Naive thymus-derived CD4-positive, alpha-beta T cell (primary cell): ENCODE measurements at places on chromosomes 6 and 20.

DNA sequence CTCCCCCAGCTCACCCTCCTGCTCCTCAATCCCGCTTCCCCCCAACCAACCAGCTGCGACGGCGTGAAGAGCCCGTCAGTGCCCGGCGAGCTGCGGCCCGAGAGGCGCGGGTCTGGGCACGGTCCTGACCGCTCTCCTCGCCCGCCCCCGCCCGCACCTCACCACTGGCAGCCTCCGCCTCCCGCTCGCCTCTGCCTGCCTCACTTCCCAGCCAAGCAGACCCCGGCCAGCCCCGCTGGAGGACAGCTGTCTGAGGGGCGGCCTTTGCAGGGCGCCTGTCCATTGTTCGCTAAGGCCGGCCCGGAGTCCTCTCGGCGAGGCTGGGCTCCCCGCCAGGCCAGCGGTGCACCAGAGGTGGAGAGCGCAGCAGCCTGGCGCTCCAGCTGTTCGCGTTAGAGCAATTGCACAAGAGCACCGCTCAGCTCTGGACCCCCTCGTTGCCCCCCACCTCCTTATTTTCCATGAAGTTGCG is 1.3 kb downstream of the SOBP start:
- DNase-seq = peak; percentile 1

DNA sequence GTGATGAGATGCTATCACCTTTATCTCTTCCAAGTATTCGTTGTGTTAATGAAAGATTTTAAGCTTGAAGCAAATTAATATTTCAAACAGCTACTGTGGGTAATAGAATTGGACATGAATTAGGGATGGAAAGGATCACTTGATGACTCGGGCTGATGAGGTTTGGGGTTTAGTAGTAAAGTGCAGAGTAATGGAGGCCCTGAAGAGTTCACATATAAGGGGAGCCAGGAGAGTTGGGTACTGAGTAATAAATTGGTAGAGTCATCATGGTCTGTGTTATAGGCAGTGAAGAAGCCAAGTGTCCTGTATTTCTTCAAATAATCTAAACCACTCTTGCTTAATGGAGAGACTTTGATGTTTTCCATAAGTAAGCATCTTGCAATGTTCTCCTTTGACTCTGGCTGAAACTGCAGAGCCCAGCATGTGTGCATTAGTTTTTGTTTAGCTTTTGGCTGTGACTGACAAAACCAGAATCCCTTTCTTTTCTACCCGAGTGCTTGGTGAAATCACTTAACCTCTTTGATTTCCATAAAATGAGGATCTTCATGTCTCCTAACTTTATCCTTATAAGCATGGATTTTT is 57.6 kb downstream of the L3MBTL3 start:
- no peak for DNase-seq

DNA sequence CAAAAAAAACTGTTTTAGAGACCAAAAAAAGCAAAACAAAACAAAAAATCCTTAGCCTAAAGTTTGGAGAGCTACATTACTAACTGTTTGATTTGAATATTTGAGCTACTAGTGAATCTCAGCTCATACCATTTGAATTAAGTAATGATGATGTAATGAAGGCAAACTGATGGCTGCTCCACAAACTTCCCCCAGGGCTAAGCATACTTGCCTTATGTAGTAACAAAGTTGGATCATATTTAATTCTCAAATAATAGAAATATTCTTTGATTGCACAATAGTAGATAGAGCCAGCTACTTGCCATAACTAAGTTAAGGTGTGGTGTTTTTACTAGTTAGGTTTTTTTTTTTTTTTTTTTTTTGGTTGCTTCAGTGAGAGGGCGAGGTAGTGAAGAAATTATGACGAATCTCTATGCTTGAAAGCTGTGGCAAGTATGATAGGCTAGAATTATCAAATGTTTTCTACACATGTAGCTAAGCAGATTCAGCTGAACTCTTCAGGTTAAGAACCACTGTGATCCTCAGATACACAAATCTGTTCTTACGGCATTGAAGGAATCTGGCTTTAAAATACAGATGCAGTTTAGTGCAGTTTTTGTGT is 2.9 kb downstream of the RAB32 start:
- DNase-seq = no peak

- no peak for DNase-seq
Measured at GRCh38 chr20:17189976-17190695, 36.7 kb upstream of the PCSK2 start.

GRCh38 chr6:41199552-41200246 is 1.2 kb downstream of the TREML2 start:
- DNase-seq = no peak

GRCh38 chr20:33675136-33675959 is 1.1 kb upstream of the NECAB3 start:
- no peak for DNase-seq

DNA sequence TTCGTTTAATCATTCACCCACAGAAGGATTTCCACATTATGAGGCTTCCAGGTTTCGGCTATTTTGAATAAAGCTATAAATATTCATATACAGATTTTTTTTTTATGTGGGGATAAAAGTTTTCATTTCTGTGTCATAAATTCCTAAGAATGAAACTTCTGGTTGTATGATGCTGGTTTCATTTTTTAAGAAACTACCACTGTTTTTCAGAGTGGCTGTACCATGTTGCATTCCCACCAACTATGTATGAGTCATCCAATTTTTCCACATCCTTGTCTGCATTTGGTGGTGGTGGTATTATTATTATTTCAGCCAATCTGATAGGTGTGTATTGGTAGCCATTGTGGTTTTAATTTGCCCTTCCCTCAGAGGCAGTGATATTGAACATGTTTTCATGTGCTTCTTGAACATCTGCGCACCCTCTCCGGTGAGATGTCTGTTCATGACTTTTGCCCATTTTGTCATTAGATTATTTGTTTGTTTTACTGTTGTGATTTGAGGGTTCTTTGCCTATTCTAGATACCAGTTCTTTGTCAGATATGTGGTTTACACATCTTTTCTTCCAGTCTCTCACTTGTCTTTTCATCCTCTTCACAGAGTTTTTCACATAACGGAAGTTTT is 75.5 kb downstream of the DOK5 start:
- no peak for DNase-seq

GRCh38 chr6:155303361-155303870 is 10.9 kb downstream of the TFB1M start:
- DNase-seq = no peak

GRCh38 chr20:40230486-40230885 is 458.6 kb downstream of the MAFB start:
- DNase-seq = no peak

DNA sequence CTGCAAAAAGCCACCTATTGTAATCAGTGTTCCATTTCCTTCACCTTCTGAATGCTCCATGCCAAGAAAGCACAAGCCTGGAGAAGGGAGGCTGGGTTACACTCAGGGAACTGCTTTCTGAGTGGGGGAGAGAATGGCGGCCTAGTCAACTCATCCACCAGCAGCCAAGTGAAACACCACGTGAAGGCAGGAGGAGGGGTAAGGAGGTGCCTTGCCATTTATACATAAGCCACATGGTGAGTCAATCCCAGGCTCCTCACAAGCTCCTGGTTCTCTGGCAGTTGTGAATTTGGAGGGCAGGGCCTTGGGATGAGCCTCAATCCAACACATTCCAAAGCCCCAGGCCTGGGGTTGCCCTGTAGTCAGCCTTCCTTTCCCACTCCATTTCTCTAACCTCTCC is 149.4 kb downstream of the CD24 start:
- DNase-seq = no peak

GRCh38 chr6:78910591-78911171 is 43.3 kb downstream of the IRAK1BP1 start:
- no peak for DNase-seq

GRCh38 chr20:12750221-12750620 is 258.6 kb upstream of the SPTLC3 start:
- no peak for DNase-seq

GRCh38 chr6:71967436-71967835 is 81.1 kb downstream of the RIMS1 start:
- no peak for DNase-seq

DNA sequence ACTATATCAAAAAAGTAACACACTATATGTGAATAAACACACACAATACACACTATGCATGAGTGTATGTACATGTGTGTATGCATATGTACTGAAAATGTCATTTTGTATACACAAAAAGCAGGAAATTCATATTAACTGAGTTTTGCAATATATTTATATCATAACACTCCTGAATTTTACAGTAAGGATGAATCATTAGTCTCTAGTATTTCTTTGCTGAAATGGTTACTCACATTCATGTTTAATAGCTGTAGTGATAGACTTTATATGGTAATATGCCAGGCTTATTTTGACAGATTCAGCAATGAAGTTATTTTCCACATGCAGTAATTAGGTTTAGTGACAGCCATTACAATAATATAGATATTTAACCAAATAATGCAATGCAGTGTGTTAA is 1216.2 kb upstream of the CITED2 start:
- DNase-seq = no peak

- DNase-seq = no peak
Measured at GRCh38 chr6:134437376-134437775, 119.5 kb upstream of the SGK1 start.

- no peak for DNase-seq
Measured at GRCh38 chr6:30707281-30707850, 9.7 kb downstream of the MDC1 start.

DNA sequence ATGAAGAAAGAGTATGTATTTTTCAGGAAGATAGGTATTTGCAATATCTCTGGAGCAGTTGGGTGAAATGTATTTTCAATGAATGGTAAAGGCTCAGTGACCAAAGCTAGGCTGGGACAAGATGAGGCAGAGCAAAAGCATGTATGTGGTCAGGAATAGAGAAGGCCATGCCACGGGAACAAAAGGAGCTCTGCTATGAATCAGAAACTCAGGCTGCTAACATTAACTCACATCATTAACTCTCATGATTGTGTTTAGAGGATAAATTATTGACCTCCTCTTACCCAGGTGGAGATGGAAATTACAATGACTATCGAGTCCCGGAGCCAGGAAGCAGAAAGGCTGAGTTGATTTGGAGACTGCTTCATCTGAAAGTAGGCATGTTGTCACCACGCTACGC is 220.2 kb downstream of the FUT9 start:
- no peak for DNase-seq

DNA sequence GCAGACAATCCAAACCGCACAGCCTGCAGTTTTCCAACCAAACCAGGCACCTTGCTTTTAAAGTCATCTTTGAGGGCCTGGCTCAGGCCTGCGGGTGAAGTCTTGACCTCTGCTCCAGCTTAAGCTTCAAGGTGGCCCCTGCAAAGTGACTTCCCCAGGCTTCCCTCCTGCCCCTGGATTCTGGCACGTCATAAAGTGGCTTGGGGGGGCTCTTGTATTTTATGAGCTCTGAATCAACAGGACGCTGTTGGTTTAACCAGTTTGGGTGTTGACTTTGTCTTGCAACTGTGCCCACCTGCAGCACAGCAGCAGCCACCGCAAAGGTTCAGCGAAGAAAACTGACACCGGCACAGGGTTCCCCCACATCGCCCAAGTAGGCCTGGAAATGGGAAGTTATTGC is 81.2 kb downstream of the NFATC2 start:
- DNase-seq = no peak

GRCh38 chr6:29465279-29465678 is 8.3 kb downstream of the OR2H1 start:
- DNase-seq = no peak

GRCh38 chr6:112691289-112691688 is 344.2 kb downstream of the RFPL4B start:
- no peak for DNase-seq

GRCh38 chr6:110287462-110288341 is 70.4 kb downstream of the METTL24 start:
- DNase-seq = no peak

DNA sequence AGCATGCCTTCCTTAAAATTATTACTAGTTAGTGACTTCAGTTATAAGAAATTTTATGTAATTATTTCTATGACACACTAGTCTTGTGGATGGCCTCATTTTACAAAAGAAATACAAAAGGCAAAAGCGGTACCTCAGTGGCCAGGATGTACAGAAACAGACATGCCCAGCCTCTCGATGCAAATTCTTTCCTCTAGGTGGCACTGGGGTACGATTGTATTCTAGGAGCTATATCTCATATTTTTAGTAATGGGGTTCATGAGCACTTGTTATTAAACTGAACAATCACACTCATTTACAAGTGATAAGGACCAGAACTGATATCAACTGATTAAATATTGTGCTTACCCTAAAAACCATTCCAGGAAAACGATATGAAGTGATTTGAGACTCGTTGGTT is 59.8 kb downstream of the SOD2 start:
- no peak for DNase-seq
